ENCODE measurements at places on chromosomes 5 and 9. TPM values are rescaled to one million over a fixed set of nuclear protein-coding genes. Genes with fewer than 3 reads are reported as not detected.

Gene DPYSL3
- total RNA-seq, result 42.4 TPM

- DNase-seq, result no peak
These were observed 57.2 kb downstream of the RFX3 start for GRCh38 chr9:3468421-3469205.

Gene CACNA1B
- 0.56 TPM for total RNA-seq

- no peak for DNase-seq
These were observed 77.9 kb upstream of the PIK3R1 start for GRCh38 chr5:68137511-68138140.

DNA sequence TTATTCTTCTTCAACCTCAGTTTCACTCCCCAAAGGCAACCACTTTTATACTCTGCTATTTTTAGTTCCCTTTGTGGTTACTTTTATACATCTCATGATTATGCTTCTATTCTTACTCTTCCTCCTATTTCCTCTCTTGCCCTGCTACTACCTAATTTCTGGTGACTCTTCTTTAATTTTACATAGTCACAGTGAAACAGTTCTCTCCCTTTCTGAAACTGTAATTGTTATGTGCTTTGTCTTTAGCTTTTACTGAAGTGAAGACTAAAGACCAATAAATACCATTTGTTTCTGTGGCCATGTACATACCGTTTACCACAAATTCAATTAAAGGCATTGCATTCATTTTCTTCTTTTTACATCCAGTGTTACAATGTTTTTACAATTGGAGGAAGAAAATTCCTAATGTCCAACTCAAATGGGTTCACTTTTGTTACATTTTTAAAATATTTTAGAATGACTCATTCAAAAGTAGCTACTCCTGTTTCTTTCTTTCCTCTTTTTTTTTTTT is 410.6 kb downstream of the PSAT1 start:
- no peak for DNase-seq

Gene TLE1
- 15.2 TPM for total RNA-seq

DNA sequence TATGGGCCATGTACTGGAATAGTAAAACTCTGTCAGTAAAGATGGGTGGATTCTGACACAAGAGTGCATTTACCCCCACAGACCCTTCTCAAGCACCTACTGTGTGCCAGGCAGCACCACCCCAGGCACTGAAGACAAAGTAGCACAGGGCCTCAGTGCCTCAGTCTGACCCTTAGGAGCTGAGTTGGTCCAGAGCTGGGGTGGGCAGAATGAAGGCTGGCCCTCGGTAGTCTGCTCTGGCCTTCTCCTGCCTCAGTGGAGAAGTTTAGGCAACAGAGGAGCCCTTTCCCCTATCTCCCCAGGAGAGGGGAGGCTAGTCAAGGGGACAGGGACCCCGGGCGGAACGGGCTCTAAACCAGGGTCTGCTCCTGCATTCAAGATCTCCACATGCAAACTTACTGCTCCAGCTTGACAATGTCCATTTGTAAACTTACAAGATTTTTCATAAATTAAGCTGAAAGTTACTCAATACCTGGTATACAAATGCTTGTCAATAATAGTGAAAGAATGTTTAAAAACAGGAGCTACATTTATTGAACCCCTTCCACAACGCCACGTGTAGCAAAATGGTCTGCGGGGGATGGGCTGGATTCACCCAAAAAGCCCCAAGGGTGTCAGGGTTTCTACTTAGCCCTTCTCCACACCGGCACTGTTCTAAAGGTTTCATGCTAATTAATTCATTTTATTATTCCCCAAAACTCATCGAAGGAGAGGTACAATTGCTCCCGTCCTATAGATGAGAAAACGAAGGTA is 1.5 kb downstream of the VDAC1 start:
- DNase-seq, result peak; percentile 28

- DNase-seq, result no peak
These were observed 408.3 kb upstream of the RGMB start for GRCh38 chr5:98365126-98365525.

Measured in left cardiac atrium (tissue), 4 donors.